Smooth muscle cell of bladder (primary cell): ENCODE measurements at places on chromosomes 2 and 18. TPM values are rescaled to one million over a fixed set of nuclear protein-coding genes. Genes with fewer than 3 reads are reported as not detected.

The CNRIP1 gene
- total RNA-seq: 28.4 and 32.9 TPM in 2 replicates

The C2orf81 gene
- 0.57 and 0.83 TPM in 2 replicates for total RNA-seq

The GREB1L gene
- total RNA-seq: 0.09 TPM in 1 of 2 replicates, not detected in the other

The ITM2C gene
- total RNA-seq: 97.6 and 110 TPM in 2 replicates

The UGT1A8 gene
- 0.37 and 0.71 TPM in 2 replicates for total RNA-seq

The KIAA2012 gene
- total RNA-seq: under 0.01 and 0.28 TPM in 2 replicates

The UGT1A5 gene
- not detected in 2 replicates for total RNA-seq

The CACNB4 gene
- total RNA-seq: 1.1 and 2.8 TPM in 2 replicates

The RGPD3 gene
- 0.09 and 0.14 TPM in 2 replicates for total RNA-seq

The TWIST2 gene
- 45.2 and 60.6 TPM in 2 replicates for total RNA-seq

The EFEMP1 gene
- total RNA-seq: 624 and 1,445 TPM in 2 replicates

The SGPP2 gene
- not detected in 2 replicates for total RNA-seq
